ENCODE measurements at places on chromosomes 7 and 10.

DNA sequence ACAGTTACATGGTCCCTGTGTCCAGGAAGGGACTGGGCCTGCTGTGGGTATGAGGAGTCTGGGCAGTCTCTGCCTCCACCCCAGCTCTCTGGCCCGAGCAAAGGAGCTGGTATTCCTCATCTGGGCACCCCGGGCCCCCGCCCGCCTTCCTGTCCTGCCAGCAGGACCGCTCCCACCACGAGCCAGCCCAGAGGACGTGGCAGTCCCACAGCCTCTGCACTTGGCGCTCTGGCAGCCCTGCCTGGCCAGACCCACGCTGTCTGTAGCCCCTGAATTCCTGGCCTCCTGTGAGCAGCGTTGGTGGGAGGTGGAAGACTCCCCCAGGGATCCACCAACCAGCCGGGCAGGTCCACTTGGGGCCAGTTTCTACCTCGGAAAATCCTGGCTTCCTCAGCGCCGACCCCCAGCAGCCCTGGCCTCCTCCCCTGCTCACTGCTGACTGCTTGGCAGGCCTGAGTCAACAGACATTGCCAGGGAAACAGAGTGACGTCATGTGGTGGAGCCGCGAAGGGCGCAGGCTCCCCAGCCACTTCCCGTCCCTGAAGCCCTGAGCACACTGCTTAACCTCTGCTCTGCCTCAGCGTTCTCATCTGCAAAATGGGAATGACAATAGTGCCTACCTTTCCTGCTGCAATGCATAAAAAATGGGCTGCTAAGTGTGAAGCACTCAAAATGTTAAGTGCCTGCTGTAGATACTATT lies 21.6 kb upstream of the LIMK1 start:
- peak; percentile 92 for DNase-seq

DNA sequence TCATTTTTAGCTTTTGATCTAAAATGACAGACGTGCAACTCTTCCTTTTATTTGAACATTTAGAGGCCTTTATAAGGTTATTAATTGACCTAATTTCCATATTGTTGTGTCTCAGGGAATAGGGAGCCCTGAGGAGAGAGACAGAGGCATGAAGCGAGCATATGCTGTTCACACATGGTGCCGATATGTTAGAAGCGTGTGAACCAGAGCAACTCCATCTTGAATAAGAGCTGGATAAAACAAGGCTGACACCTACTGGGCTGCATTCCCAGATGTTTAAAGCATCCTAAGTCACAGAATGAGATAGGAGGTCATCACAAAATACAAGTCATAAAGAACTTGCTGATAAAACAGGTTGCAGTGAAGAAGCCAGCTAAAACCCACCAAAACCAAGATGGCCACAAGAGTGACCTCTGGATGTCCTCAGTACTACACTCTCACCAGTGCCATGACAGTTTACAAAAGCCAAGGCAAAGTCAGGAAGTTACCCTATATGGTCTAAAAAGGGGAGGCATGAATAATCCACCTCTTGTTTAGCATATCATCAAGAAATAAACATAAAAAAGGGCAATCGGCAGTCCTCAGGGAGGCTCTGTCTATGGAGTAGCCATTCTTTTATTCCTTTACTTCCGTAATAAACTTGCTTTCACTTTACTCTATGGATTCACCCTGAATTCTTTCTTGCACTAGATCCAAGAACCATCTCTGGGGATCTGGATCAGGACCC lies 80.1 kb downstream of the SEC61G start:
- DNase-seq: no peak

- peak; percentile 49 for DNase-seq
These were observed 17.2 kb downstream of the SFR1 start for GRCh38 chr10:104139221-104139620.

- DNase-seq: no peak
These were observed 124.7 kb downstream of the BICC1 start for GRCh38 chr10:58637352-58637751.

DNA sequence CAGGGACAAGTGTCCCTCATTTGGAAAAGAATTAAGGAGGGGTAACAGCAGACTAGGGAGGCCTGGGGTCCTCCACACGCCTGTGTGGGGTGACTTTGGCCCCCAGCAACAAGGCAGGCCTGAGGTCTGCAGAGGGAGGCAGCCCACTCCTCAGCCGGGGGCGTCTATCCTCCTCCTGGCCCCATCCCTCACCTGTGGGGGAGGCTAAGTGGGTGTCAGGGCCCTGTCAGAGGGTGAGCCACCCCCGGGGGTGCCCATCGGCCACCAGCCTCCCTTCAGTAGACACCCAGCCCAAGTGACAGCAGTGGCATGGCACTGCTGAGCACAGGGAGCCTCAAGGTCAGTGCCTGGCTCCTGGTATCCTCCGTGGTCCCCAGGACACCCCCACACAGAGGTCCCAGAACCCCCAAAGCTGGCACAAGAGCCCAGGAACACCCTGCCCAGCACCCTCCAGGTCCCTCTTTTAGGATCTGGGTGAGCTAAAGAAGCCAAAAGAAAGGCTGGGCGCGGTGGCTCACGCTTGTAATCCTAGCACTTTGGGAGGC lies 693 bp upstream of the FXYD4 start:
- no peak for DNase-seq

GRCh38 chr10:113589201-113589770 lies 36.4 kb downstream of the HABP2 start:
- no peak for DNase-seq

DNA sequence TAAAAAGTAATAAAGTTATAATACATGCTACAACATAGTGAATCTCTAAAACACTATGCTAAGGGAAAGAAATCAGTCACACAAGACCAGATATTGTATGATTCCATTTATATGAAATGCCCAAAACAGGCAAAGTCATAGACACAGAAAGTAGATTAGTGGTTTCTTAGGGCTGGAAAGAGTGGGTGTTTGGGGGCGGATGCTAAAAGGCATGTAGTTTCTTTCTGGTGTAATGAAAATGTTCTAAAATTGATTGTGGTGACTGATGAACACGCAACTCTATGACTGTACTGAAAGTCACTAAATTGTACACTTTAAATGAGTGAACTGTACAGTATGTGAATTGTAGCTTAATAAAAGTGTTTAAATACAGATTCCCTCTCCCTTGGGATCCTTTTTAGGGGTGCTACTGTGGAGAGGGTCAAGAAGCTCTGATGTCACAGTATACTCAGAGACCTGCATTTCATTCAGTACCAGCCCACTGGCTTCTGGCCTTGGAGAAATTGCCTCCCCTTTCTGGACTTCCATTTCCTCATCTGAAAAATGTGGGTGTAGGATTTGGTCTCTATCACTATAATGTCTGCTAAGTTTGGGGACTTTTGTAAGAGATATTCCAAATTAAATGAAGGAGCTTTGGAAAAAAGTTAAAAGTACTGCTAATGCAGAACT lies 46.4 kb downstream of the AOAH start:
- no peak for DNase-seq

GRCh38 chr7:115059321-115059720 lies 137.4 kb downstream of the MDFIC start:
- DNase-seq: no peak

DNA sequence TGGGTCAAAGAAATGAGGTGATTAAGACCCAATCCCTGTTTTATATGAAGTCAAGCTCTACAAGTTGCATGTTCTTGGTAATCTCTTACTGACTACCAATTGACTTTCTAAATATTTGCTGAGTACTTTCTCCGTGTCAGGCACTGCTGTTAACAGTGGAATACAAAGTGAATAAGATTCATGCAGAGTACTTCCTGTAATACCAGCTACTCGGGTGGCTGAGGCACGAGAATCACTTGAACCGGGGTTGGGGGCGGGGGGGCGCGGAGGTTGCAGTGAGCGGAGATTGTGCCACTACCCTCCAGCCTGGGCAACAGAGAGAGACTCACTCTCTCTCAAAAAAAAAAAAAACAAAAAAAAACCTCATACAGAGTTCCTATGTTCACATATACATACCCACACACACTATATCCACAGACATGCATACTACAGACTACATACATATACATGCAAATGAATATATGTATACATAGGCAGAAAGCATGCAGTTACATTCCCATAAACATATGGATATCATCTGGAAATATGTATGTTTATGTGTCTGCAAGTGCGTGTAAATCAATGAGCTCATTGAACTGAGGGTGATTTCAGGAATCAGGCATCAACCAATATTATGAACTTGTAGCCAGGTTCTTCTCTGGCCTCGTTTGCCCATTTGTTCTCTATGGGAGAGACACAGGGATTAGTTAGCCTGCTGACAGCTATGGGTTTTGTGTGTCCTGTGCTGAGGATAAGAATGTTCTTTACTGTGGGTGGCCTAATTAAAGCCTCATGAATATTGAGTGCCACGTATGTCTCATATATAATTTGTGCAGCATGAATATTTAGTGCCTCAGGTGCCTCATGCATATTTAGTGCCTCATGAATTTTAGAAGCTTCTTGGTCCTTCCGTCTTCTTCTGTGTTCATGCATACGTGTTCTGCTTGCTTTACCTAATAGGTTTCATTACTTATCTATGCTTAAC lies 73.9 kb downstream of the BICC1 start:
- DNase-seq: no peak

DNA sequence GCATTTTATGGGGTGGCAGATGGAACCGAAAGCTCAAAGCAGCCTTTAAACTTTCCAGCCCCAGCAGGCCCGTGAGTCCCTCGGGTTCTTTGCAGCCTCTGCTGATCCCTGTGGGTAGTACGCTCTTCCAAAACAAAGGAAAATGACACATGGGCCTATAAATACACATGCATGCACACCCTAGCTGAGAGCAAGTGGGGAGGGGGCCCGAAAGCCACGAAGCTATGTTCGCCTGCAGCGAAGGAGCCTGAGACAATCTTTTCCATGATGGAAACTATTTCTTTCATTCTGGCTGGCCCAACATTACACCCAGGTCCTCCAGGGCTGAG lies 32.2 kb downstream of the CALML5 start:
- no peak for DNase-seq

GRCh38 chr7:70634071-70634470 lies 497.9 kb upstream of the GALNT17 start:
- DNase-seq: no peak

- DNase-seq: no peak
These were observed 248.1 kb downstream of the LRMDA start for GRCh38 chr10:75679536-75679935.

DNA sequence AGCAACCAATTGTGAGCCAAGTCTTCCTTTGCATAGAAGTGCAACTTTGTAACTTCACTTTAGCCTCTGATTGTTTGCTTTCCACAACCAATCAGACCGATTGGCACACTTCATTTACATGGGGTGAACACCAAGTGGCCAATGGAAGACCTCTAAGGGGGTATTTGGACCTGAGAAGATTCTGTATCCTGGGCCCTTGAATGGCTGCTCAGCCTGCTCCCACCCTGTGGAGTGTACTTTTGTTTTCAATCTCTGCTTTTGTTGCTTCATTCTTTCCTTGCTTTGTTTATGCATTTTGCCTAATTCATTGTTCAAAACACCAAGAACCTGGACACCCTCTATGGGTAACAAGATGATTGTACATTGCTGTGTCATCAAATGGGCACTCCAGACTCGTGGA lies 385.7 kb upstream of the NRP1 start:
- DNase-seq: no peak

DNA sequence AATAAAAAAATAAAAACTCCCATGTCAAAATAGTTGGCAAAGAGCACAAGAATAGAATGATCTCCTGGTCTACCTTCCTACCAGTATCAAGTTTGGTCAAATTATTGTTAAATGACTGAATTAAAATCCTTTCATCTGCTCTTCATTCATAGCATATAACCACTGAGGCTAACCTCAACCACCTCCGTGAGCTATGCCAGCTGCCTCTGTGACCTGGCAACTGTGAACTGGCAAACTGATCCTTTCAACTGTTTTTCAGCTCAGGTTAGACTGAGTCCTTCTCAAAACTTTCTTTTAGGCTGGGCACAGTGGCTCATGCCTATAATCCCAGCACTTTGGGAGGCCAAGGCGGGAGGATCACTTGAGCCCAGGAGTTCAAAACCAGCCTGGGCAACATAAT lies 36.1 kb downstream of the NUDCD3 start:
- DNase-seq: no peak

- DNase-seq: no peak
These were observed 386.8 kb upstream of the ADARB2 start for GRCh38 chr10:2124135-2124534.

DNA sequence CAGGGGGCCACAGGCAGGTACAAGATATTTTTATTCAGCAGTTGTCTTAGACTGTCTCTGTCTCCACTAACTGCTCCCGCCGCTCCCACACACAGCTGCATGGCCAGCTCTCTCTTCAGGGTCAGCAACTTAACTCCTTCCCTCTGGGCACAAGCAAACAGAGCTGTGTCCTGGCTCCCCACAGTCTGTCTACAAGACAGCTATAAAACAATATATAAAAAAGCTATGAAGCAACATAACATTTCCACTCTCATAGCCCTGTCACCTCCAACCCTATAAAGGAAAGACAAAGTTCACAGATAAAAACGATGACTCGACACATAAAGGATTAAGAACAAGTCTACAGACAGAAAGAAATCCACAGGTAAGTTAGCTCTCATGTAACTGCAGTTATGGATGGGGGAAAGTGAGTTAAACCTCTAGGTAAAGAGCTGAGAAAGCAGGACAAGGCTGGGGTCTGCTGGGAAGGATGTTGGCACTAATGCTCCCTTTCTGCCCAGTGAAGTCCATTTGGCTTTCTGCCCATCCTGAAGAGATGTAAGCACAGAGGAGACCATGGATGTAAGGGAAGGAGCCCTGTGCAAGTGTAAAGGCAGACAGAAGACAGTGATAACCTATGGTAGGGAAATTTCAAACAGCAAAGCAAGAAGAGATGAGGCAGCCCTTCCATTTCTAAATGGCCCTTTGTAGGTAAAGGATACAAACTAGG lies 27.0 kb downstream of the RAPGEF5 start:
- DNase-seq: no peak

DNA sequence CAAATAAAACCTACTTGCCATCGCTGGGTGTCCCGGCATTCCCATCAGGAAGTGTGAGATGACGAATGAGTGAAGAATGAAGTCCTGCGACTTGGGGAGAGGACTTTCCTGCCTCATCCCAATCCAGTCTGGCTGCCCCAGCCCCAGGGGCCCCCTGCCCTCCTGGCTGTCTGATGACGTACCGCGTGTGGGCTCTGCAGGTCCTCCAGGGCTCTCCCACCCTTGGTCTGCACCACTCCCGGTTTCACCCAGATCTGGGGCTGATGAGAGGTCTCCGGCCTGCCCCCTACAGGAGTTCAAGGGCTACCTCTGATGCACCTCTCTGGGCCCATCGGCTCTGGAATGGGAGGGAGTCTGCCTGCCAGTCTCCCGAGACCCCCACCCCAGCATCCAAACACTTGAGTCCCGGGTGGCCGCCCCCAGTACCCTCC lies 9.8 kb downstream of the ATP6V1F start:
- DNase-seq: peak; percentile 41

GRCh38 chr7:4700577-4701235 lies 18.6 kb downstream of the FOXK1 start:
- DNase-seq: no peak

DNA sequence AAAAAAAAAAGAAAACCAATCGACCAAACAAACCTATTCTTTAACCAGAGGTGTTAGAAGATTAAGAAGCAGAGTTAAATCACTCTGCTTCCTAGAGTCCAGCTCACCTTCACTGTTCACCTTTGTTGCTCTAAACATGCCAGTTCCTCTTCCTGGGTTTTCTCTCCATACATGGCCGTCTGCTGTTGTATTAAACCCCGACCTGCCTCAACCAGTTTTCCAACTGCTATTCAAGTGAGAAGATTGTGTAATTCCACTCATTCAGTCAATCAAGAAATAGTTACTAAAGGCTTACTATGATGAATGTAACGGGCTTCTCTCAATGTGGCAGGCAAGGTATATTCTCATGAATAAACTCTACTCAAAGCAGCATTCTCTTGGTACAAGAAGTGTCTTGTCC lies 8.8 kb downstream of the AASS start:
- no peak for DNase-seq

Measured in NB4 (cell line).